ENCODE measurements at places on chromosomes 12 and 14.

DNA sequence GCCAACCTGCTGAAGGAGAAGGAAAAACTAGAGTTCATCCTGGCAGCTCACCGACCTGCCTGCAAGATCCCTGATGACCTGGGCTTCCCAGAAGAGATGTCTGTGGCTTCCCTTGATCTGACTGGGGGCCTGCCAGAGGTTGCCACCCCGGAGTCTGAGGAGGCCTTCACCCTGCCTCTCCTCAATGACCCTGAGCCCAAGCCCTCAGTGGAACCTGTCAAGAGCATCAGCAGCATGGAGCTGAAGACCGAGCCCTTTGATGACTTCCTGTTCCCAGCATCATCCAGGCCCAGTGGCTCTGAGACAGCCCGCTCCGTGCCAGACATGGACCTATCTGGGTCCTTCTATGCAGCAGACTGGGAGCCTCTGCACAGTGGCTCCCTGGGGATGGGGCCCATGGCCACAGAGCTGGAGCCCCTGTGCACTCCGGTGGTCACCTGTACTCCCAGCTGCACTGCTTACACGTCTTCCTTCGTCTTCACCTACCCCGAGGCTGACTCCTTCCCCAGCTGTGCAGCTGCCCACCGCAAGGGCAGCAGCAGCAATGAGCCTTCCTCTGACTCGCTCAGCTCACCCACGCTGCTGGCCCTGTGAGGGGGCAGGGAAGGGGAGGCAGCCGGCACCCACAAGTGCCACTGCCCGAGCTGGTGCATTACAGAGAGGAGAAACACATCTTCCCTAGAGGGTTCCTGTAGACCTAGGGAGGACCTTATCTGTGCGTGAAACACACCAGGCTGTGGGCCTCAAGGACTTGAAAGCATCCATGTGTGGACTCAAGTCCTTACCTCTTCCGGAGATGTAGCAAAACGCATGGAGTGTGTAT, 2.4 kb downstream of the FOS start:
- DNase-seq = no peak

- DNase-seq = no peak
Observed at GRCh38 chr14:97033556-97034081, 236.4 kb downstream of the VRK1 start.

DNA sequence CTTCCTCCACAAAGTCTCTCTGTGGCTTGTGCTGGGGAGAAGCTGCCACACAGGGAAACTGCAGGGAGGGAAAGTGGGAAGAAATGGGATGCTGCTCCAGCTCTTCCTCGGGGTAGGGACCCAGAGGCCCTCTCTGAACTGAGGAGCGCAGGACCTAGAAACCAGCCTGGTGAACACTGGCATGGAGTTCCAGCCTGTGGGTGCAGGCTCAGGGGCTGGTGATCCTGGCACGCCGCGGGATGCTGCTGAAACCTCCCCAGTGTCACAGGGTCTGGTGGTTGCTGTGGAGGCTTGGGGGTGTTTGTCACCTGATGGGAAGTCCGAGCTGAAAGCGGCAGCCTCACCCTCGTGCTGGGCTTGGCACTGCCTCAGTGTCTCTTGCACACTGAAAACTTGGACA, 5.2 kb upstream of the KRT75 start:
- no peak for DNase-seq

- no peak for DNase-seq
Observed at GRCh38 chr14:20247646-20248246, 8.7 kb downstream of the OR11H4 start.

GRCh38 chr12:123905319-123905925, 67.2 kb downstream of the CCDC92 start:
- no peak for DNase-seq

DNA sequence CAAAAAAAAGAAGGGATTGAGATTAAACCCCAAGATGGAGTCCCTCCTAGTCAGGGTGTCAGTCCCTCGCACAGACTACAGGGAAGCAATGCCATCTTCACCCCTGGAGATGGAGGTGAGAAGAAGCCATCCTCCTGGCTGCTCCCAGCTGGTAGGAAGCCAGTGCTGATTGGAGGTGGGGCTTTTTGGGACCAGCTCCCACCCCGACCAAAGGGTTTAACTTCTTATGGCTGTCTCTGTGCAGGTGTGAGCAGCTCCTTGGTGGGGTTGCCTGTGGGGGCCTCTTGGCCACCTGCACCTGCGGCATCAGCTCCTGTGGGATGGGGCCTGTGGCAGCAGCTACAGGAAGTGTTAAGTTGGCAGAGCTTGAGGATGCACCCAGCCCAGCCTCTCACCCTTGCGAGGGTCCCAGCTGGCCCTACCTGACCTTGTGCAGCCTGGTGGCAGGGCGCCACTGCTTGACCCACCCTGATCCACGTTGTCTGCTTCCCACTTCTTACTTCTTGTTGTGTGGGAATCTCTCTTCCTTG, 3.8 kb upstream of the KRT86 start:
- no peak for DNase-seq

GRCh38 chr14:55585854-55586253, 5.8 kb downstream of the KTN1 start:
- DNase-seq = no peak

DNA sequence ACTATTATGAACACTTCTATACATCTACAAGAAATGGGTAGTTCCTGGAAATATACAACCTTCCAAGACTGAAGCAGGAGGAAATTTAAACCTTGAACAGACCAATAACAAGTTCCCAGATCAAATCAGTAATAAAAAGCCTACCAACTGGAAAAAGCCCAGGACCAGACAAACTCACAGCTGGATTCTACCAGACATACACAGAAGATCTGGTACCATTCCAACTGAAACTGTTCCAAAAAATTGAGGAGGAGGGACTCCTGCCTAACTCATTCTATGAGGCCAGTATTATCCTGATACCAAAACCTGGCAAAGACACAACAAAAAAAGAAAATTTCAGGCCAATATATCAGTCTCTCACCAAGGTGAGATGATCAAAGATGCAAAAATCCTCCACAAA, 189.4 kb downstream of the RPS29 start:
- no peak for DNase-seq

DNA sequence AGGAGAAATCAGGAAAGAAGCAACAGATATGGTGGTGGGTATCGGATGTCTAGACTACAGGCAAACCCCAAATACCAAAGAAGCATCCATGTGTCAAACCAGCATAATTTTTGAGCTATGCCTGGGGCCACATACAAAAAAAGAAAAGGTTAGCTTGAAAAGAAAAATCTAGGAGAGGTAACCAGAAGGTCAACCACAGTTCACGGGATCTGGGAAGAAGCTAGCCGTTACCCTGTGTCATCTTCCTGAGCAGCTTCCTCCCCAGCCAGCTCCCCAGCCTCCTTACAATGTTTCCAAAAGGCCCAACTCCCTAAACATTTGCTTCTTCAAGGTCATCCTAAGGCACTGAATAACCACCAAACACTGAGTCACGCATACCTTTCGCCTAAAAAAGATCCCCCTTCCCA, 3.1 kb downstream of the SINHCAF start:
- no peak for DNase-seq

- no peak for DNase-seq
Observed at GRCh38 chr14:55571125-55571889, 8.7 kb upstream of the KTN1 start.

DNA sequence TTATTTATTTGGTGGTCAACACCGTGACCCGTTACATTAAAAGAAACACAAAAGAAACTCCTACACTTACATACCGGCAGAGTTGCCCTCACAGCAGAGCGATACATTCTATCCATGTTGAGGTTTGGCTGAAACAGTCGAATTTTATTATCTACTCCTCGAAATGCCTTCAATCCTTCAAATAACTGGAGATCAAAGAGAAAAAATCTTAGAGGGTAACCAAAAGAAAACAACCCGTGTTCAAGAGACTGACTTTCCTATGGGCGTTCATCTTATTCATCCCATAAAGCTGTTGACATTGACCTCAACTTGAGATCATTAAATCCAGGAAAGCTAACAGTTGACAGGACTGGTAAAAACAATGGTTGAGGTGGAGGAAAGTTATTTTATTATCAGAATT, 67.7 kb downstream of the BCAT1 start:
- DNase-seq = no peak

- no peak for DNase-seq
Observed at GRCh38 chr14:71341156-71341555, 433.9 kb downstream of the PCNX1 start.

DNA sequence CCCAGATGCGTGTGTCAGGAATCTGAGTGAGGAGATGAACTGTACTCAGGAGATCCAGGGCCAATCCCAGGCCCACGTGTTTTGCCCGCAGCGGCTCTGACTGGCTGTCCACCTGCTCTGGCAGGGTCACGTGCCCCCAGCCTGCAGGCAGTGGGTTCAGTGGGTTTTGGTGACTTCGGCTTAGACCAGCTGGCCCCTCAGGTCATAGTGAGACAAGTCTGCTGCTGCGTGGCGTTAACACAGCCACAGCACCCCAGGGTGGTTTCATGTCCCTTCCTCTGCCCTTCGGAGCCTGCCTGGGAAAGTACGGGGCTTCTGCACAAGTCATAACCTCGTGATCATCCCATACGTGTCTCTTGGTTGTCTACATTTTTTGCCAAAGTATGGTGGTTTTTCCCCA, 2.6 kb downstream of the FBRSL1 start:
- no peak for DNase-seq

- no peak for DNase-seq
Observed at GRCh38 chr12:18595412-18595811, 142.4 kb downstream of the PLCZ1 start.

- DNase-seq = no peak
Observed at GRCh38 chr12:115253049-115253448, 569.1 kb upstream of the TBX3 start.

DNA sequence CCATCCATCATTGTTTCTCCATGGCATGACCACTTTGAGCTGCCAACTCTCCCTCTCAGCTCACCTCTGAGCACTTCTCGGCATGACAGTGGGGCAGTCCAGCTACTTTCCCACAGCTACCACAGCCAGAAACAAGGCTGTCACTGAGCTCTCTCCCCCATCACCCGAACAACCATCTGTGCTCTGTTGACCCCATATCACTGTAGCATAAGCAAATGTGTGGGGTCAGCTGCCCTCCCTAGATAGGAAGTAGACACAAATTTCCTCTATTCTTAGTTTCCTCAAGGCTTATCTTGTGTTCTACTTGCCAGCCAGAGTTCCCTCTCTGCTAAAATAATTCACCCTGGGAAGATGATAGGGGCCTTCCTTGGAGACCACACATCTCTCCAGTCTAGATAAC, 82.6 kb upstream of the FUT8 start:
- DNase-seq = no peak

GRCh38 chr12:95390192-95390591, 83.8 kb upstream of the METAP2 start:
- DNase-seq = no peak

- no peak for DNase-seq
Observed at GRCh38 chr12:17214929-17215328, 609.0 kb upstream of the LMO3 start.

DNA sequence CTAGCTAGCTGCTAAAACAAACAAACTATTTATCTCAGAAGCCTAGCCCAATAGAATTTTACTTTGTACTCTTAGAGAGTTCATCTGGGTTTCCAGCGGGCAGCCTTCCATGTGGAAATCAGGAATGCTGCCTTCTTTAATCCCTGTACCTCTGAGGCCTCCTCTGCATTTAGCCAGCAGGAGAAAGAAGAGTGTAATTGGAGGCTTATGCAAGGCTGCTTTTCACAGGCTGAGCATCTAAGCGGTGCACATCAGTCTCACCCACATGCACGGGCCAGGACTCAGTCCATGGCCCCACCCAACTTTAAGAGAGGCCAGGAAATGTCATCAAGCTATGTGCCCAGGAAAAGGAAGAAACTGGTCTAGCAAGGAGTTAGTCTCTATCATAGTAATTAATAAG, 14.0 kb upstream of the PTGDR start:
- no peak for DNase-seq

DNA sequence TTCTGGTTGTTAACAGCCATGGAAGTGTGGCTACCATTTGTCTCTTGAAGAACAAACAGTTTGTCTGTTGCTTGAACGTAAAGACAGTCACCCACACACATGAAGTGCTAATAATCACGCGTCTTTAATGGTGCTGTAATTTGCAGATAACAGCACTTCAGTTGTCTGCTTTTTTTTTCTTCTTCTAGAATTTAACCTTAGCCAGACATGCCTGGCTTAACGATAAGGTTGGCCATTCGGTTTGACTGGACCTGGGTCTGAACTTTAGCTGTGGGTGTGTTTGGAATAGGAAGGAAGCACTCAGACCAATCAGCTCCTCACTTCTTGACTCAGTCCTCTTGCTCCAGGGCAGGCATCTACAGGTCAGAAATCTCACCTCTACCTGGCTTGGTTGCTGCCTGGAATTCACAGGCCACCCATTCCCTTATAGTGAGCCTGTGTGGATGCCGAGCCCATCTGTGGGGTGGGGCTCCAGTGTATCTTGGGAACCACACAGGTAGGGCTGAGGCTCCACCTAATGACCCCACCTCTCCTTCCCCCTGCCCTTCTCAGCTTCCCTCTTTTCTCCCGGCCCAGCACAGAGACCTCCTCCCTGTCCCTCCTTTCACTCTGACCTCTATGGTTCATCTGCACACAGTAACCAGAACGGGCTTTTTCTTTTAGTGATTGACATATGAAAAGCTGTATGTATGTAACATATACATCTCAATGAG, 246.4 kb upstream of the PWP1 start:
- DNase-seq = no peak
